BJ (cell line): ENCODE measurements at places on chromosomes 7 and 10.

DNA sequence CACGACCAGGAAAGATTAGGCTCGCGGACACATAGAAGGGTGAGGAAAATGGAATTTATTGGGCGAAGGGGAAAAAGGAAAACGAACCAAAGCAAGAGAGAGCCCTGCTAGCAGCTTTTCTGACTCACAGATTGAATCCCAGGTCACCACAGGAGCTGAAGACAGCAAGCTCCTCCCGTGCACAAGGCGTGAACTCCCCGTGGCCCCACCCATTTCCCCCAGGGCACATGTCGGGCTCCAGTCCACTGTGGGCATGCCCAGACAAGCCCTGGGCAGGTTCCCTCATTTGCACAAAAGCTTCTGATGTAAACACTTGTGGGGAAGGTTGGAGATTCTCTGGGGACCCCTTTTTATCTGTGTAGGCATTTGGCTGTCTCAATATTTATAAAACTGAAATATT lies 582.4 kb downstream of the SUGCT start:
- no peak for DNase-seq

GRCh38 chr7:881441-882234 lies 5.3 kb downstream of the GET4 start:
- DNase-seq, result no peak

GRCh38 chr10:32189400-32190084 lies 133.3 kb upstream of the KIF5B start:
- no peak for DNase-seq

- no peak for DNase-seq
Observed at GRCh38 chr10:130395248-130395936, 259.2 kb downstream of the GLRX3 start.

GRCh38 chr10:101261702-101262101 lies 32.4 kb upstream of the LBX1 start:
- no peak for DNase-seq

- no peak for DNase-seq
Observed at GRCh38 chr10:20993830-20994527, 96.9 kb upstream of the NEBL start.

DNA sequence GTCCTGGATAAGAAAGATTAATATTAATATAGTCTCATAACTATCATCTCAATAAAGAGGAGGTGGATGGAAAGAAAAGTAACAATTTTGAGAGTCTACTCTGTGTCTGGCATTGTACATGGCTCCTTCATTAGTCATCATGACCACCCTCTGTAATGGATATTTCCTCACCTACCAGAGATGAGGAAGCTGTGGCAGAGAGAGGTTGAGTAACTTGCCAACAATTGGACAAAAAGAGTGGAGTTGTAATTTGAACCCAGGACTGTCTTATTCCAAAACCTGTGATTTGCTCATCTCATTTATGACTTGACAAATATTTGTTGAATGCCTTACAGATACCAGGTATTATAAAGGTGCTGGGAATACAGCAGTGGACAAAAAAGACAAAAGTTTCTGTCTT lies 2.1 kb upstream of the IDE start:
- no peak for DNase-seq

DNA sequence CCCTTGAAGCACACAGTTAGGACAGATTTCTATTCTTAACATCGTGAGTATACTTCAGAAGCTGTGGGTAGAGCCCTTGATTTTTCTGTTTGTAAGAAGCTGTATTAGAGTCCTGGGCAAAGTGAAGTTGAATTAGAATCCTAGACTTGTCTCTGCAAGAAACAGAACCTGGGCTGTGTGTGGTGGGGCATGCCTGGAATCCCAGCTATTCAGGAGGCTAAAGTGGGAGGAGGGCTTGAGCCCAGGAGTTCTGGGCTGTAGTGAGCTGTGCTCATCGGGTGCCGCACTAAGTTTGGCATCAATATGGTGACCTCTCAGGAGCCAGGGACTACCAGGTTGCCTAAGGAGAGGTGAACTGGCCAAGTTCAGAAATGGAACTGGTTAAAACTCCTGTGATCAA lies 183.4 kb downstream of the GNAI1 start:
- no peak for DNase-seq

DNA sequence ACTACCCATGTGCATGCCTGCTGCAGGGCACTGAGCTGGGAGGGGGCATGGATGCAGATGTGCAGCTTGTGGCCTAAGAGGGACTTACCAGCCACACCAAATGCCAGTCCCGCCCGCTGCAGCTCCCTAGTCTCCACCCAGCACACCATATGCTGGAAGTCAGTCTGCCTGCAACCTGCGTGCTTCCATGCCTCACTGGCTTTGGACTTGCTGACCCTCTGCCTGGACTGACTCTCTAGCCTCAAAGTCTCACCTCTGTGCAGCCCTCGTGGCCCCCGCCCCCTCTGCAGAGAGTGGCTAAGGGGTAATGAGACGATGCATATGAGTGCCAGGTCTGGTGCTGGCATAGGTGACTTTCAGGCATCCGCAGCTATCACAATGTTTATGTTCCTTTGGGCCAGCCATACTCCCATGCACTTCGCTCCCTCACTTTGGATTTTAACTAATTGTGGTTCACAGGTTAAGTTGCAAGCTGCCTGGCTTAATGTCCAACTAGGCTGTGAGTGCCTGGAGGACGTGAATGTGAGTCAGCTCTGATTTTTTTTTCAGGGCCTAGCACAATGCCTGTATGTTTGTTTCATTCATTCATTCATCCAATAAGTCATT lies 21.7 kb downstream of the TRIM8 start:
- no peak for DNase-seq

- DNase-seq, result peak; percentile 26
Observed at GRCh38 chr7:16345979-16346958, 75.1 kb downstream of the CRPPA start.

GRCh38 chr7:112214883-112215282 lies 8.4 kb downstream of the ZNF277 start:
- DNase-seq, result no peak

GRCh38 chr7:149430192-149430591 lies 30.7 kb downstream of the ZNF777 start:
- DNase-seq, result no peak

DNA sequence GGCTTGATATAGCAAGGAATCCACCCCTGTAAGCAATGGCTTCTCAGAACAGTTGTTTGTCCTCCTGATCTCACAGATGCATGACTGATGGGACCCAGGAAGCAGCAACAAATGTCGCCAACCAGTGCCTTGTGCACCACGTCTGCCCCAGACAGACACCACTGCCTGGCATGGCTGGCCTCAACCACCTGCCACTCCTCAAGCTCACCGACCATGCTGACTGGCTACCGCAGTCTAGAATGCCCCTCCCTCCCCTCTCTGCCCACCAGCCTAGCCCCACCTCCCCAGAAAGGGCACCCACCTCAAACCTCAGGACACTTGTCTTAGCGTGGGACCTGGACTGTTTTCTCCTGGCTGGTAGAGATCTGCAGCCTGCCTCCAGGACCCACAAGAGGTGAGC lies 24.0 kb downstream of the LRRC20 start:
- DNase-seq, result no peak

- DNase-seq, result no peak
Observed at GRCh38 chr10:34295142-34295548, 520.0 kb downstream of the PARD3 start.

GRCh38 chr7:7918736-7919448 lies 49.7 kb upstream of the GLCCI1 start:
- DNase-seq, result no peak

GRCh38 chr7:138886501-138886917 lies 88.5 kb upstream of the ATP6V0A4 start:
- no peak for DNase-seq

GRCh38 chr10:8133146-8133545 lies 78.7 kb downstream of the GATA3 start:
- DNase-seq, result no peak

- no peak for DNase-seq
Observed at GRCh38 chr10:15316871-15317464, 54.1 kb downstream of the FAM171A1 start.

GRCh38 chr10:73871295-73872189 lies 2.8 kb downstream of the CAMK2G start:
- no peak for DNase-seq

- no peak for DNase-seq
Observed at GRCh38 chr10:53284615-53285182, 512.1 kb upstream of the MBL2 start.

- DNase-seq, result no peak
Observed at GRCh38 chr7:74185636-74186035, 11.5 kb downstream of the EIF4H start.

- no peak for DNase-seq
Observed at GRCh38 chr10:122515588-122516231, 44.8 kb upstream of the DMBT1 start.

GRCh38 chr7:74568658-74569057 lies 88.9 kb upstream of the GTF2I start:
- DNase-seq, result no peak

DNA sequence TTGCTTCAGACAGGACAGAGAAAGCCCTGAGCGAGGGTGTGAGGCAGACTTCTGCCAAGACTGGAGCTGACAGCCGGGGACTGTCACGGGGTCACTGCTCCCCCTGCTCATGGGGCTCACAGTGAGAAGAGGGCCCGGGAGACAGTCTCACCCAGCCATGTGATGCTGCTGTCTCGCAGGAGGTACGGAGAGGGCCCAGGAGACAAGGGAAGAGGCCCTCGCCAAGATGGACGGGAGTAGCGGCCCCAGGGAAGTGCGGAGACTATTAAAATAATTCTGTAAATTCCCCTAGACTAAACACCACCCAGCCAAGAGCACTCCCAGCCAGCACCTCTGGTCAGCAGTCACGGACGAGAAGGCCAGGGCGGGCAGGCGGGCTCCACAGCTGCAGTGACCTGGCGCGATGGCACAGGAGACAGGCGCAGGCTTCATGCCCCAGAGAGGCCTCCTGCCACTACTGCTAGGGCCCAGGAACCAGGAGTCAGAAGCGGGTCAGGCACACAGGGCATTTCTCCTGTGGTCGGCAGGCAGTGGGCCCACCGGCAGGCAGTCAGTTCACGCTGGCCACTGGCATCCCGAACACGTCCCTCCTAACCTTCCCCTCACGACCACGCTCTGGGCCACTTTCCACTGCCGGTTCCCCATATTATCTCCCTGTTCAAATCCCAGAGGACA lies 24.1 kb downstream of the WDR86 start:
- no peak for DNase-seq

DNA sequence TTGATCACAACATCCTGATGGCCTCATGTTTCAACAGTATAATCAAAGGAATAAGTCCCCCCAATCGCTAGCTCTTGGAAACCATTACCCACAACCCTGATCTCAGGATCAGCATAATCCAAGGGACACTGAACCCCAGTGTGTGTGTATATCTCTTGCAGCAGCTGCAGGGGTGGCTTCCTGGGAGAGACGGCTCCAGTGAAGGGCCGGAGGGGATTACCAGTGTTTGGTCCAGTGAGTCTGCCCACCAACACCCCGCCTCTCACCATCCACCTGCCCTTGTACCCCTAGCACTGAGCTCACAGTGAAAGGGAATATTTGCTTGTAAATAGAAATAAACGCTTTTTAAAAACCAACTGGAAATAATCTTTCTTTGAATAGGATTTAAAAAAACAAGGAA lies 63.1 kb downstream of the FAM53B start:
- DNase-seq, result no peak

DNA sequence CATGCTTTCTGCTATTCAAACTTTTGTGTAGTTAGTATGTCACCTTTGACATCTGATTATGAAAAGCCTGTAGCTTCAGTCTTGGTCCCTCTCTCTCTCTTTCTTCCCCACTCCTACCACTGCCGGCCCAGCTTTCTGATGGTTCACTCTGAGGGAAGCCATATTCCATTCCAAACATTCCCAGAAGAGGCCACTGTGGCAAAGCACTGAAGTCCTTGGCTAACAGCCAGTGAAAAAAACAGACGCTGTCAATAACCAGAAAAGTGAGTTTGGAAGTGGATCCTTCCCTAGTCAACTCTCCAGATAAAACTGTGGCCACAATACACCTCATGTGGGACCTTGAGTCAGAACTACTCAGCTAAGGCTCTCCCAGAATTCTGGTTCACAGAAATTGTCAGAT lies 950.7 kb upstream of the PHF14 start:
- DNase-seq, result no peak

GRCh38 chr10:131654471-131655087 lies 246.2 kb upstream of the PPP2R2D start:
- no peak for DNase-seq

- no peak for DNase-seq
Observed at GRCh38 chr7:139943401-139943800, 114.3 kb downstream of the TBXAS1 start.

DNA sequence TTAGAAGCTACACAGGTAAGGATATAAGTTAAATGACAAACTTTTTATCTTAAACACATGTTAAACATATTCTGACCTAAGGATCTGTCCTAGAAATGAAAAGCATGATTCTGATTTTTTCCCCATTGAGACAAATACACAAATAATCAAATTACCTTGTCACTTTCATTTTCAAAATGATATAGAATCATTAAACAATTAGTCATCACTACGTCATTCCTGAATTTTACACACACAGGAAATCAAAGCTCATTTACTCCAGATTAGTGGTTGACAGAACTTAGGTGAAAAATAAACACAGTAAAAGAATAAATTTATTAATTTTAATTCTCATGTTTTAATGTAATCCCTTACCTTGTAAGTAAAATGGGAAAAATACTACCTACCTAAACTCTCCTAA lies 89.0 kb downstream of the AASS start:
- no peak for DNase-seq

DNA sequence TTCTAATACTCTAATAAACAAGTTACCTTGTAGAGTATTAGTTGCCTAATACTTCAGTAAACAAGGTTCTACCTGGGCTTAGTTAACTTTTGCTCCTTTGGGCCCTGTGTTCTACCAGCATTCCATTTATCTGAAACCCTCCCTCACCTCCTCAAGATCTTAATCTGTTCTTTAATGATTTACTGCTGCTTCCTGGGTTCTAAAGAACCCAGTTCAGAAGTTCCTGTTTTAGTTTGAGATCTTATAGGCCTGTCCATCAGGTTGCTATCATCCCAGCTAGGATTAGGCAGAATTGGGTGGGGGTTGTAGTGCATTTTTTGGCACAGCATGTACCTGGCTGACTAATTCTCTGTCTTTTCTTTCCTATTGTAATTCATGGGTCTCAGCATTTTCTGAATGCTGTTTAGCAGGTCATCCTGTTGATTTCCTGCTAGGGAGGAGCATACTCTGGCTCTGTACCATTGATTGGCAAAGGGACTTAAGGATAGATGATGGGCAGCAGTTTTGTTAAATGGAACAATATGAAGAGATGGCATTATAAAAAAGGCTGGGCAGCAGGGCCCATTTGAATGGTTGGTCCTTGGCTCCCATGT lies 53.7 kb upstream of the TMEM248 start:
- DNase-seq, result no peak

- DNase-seq, result peak; percentile 68
Observed at GRCh38 chr7:107622429-107622828, 38.2 kb upstream of the SLC26A4 start.

DNA sequence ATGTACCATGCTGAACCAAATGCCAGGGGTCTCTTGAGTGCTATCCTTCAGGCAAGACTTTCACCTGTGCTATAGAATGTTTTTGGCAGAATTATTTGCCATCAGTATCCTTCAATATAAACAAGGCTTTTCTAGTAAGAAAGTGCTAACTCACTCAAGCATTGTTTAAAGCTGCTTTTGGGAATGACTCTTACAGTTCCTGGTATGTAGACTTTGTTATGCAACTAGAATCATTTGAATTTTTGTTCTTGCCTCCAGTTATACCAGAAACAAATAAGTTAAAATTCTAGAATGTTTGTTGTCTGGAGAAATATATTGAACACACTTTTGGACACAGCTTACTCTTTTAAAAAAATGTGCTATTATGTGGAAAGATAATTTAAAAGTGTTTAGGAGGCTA lies 39.5 kb upstream of the RTKN2 start:
- no peak for DNase-seq
